Uterine smooth muscle cell (primary cell): ENCODE measurements at places on chromosomes 12 and 14. TPM values are rescaled to one million over a fixed set of nuclear protein-coding genes. Genes with fewer than 3 reads are reported as not detected.

KRT79 gene
- not detected in 2 replicates for total RNA-seq

PRIMA1 gene
- under 0.01 TPM in 1 of 2 replicates, not detected in the other for total RNA-seq

HNF1A gene
- total RNA-seq = not detected in 2 replicates

OTUB2 gene
- total RNA-seq = 1.00 and 2.4 TPM in 2 replicates

DAAM1 gene
- 8.7 and 16.1 TPM in 2 replicates for total RNA-seq

NKX2-8 gene
- 0.11 TPM in 1 of 2 replicates, not detected in the other for total RNA-seq

LRP6 gene
- 55.7 and 88.0 TPM in 2 replicates for total RNA-seq

LPCAT3 gene
- 7.2 and 7.7 TPM in 2 replicates for total RNA-seq

BCL11B gene
- total RNA-seq = under 0.01 TPM in 1 of 2 replicates, not detected in the other

PLCZ1 gene
- total RNA-seq = not detected in 2 replicates

CCDC184 gene
- 0.22 and 0.25 TPM in 2 replicates for total RNA-seq

SPTSSA gene
- 13.9 and 20.7 TPM in 2 replicates for total RNA-seq

ASCL1 gene
- not detected in 2 replicates for total RNA-seq

TC2N gene
- total RNA-seq = 0.77 and 1.4 TPM in 2 replicates

IGF1 gene
- 0.25 TPM in 1 of 2 replicates, not detected in the other for total RNA-seq

HOXC13 gene
- total RNA-seq = not detected in 2 replicates

KRT82 gene
- not detected in 2 replicates for total RNA-seq

SPATA7 gene
- 13.7 and 16.5 TPM in 2 replicates for total RNA-seq

NFATC4 gene
- 62.5 and 76.2 TPM in 2 replicates for total RNA-seq

HOXC10 gene
- not detected in 2 replicates for total RNA-seq

TMEM229B gene
- total RNA-seq = 0.33 and 0.62 TPM in 2 replicates

CLMN gene
- total RNA-seq = 0.22 and 0.50 TPM in 2 replicates

PTCSC3 gene
- not detected in 2 replicates for total RNA-seq

KLHL33 gene
- total RNA-seq = 0.11 and 0.12 TPM in 2 replicates

CARMIL3 gene
- total RNA-seq = under 0.01 and 0.12 TPM in 2 replicates

KRT6B gene
- total RNA-seq = under 0.01 TPM in 1 of 2 replicates, not detected in the other

CLEC4D gene
- not detected in 2 replicates for total RNA-seq

VSIG10 gene
- 24.5 and 28.6 TPM in 2 replicates for total RNA-seq

TAS2R13 gene
- 1.5 and 2.3 TPM in 2 replicates for total RNA-seq

GDF11 gene
- total RNA-seq = 3.9 and 6.6 TPM in 2 replicates

ANG gene
- 5.3 and 5.4 TPM in 2 replicates for total RNA-seq

BMAL2 gene
- total RNA-seq = 75.5 and 111 TPM in 2 replicates

STAC3 gene
- 0.22 and 0.50 TPM in 2 replicates for total RNA-seq

NR4A1 gene
- total RNA-seq = 3.9 and 5.8 TPM in 2 replicates

TRPV4 gene
- 0.66 and 2.2 TPM in 2 replicates for total RNA-seq

TAS2R20 gene
- total RNA-seq = 3.9 and 5.8 TPM in 2 replicates

FAM90A1 gene
- 0.11 and 0.12 TPM in 2 replicates for total RNA-seq

BDKRB1 gene
- total RNA-seq = 8.2 and 19.8 TPM in 2 replicates

ATP6V1D gene
- 133 and 147 TPM in 2 replicates for total RNA-seq

ZDHHC22 gene
- total RNA-seq = not detected in 2 replicates

SLC6A15 gene
- total RNA-seq = 47.1 and 78.4 TPM in 2 replicates

KLRB1 gene
- not detected in 2 replicates for total RNA-seq

SLC4A8 gene
- total RNA-seq = 2.6 and 7.2 TPM in 2 replicates

WNT5B gene
- 91.7 and 96.5 TPM in 2 replicates for total RNA-seq

TAS2R7 gene
- not detected in 2 replicates for total RNA-seq
